Heart right ventricle (tissue), 16 donors: ENCODE measurements at places on chromosomes 7 and 10. TPM values are rescaled to one million over a fixed set of nuclear protein-coding genes. Genes with fewer than 3 reads are reported as not detected.

Gene CHAT
- total RNA-seq = not detected

GRCh38 chr10:110074758-110075671 lies 67.2 kb downstream of the ADD3 start:
- no peak for DNase-seq

Gene NPVF
- total RNA-seq = not detected

DNA sequence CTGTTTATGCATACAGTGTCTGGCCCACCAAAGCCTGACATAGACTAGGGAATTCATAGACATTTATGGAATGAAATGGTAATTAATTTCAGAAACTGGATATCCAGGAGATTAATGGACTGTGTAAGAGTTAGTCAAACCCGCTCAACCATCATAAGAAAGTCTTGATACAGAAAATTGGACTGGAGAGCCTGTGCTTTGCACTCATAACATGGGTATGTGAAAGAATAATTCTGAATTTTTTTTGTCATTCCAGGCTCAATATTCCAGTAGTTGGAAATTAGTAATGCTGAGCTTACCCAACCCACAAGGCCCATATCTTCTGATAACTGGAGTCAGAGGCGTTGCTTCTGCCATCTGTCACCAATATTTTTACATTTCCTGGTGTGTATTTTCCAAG lies 799.7 kb upstream of the IGFBP3 start:
- DNase-seq = no peak

- no peak for DNase-seq
Observed at GRCh38 chr10:124799211-124799610, 2.4 kb upstream of the ABRAXAS2 start.

DNA sequence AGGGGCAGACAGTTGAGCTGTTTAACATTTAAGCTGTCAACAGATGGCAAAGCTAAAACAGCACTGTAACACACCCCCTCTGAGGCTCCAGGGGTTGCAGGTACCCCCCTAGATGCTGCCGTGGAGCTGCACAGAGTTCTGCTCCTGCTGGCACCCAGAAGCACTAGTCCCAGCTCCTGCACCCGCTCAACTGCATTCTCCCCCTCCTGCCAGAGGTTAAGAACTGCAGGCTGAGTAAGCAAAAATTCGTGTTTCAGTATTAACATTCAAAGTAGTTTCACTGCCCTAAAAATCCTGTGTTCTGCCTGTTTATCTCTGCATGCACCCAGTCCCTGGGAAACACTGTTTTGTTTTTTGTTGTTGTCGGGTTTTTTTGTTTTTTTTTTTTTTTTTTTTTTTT lies 790.8 kb upstream of the KCND2 start:
- DNase-seq = no peak

Gene DPP6
- not detected for total RNA-seq

Gene MYL10
- total RNA-seq = not detected

DNA sequence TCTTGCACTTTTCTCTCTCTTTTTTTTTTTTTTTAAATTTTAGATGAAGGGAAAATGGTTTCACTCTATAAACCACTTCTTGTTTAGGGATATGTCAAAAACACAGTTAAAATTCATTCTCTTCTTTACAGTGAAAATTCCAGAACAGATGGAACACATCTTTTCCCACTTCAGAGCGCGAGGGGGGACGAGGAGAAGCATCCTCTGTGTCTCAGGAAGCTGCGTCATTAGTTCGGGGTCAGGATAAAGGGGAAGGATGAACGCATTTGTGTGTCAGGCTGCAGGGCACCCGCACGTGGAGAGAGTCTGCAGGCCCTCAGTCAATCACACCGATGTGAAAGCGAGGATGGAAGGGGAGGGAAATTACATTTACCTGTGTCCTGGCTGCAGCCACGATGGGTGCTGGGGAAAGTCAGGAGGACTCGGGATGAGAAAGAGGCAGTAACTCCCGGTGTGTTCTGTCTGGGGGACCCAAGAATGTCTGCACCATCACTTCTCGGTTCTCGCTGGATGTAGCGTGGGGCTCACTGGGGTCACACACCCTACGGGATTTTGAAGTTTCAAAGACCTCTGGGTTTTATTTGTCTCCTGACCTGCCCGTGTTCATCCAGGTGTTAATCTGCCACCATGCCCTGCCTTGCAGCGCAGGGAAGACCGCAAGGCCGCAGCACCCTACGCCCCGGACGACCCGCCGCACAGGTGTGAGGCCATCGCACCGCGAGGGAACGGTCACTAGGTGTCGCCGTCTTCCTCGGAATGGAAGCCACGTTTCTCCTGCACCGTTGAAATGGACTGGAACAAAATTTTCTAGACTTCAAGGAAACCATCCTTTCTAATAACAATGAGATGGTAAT lies 66.7 kb upstream of the PITRM1 start:
- peak; percentile 77 for DNase-seq

Gene DHTKD1
- total RNA-seq = 33.1 TPM

- no peak for DNase-seq
Observed at GRCh38 chr10:72846238-72846637, 47.3 kb upstream of the OIT3 start.

Gene MUC12
- not detected for total RNA-seq

GRCh38 chr7:159154243-159154642 lies 9.6 kb upstream of the VIPR2 start:
- DNase-seq = no peak

- no peak for DNase-seq
Observed at GRCh38 chr10:435397-435796, 254.1 kb downstream of the DIP2C start.

Gene SH3PXD2A
- 37.2 TPM for total RNA-seq

DNA sequence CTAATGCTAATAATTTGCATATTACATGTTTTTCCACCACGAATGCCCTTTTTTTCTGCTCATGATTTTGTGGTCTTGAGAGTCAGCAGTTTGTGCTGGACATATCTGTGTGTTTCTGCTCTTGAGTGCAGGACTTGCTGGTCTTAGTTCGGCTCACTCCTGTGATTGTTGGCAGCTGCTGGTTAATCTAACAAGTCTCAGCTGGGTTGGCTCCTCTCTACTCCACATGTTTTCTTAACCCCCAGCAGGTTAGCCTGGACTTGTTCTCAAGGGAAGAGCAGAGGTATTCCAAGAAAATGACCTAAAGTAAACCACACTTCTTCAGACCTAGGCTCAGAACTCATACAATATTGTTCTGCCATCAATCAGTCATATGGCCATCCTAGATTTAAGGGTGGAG lies 1238.9 kb downstream of the XPNPEP1 start:
- no peak for DNase-seq

DNA sequence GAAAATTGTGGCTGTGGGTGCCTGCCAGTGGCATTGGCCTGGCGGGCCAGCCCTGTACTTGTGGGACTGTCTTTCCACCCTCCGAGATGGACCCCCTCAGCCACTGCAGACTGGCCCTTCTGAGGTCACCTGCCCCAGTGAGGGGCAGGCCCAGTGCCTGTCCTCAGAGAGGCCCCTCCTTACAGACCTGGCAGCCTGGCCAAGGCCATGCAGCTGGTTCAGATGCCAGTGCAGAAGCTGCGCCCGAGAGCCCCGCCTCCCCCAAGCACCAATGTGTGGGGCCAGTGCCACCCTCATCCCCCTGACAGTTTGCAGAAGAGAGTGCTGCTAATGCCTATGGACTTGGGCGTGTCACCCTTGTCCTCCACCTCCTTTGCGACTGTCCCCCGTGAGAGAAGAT lies 10.0 kb downstream of the ZNF316 start:
- no peak for DNase-seq
